ENCODE measurements at places on chromosomes 11 and 22. TPM values are rescaled to one million over a fixed set of nuclear protein-coding genes. Genes with fewer than 3 reads are reported as not detected.

The PTGDR2 gene
- total RNA-seq: under 0.01 TPM

The OR51B2 gene
- total RNA-seq: not detected

The PRG2 gene
- total RNA-seq: not detected

The NPTXR gene
- total RNA-seq: 0.13 TPM

The CLCF1 gene
- total RNA-seq: 2.4 TPM

The CCDC34 gene
- total RNA-seq: 1.8 TPM

The APLP2 gene
- 1,159 TPM for total RNA-seq

The KCNE3 gene
- 0.51 TPM for total RNA-seq

The HBB gene
- not detected for total RNA-seq

The KIF18A gene
- total RNA-seq: 8.7 TPM

The TMPRSS4 gene
- total RNA-seq: not detected

The OR51B5 gene
- total RNA-seq: not detected

The SLN gene
- not detected for total RNA-seq

The OR4A16 gene
- not detected for total RNA-seq

The KCTD14 gene
- total RNA-seq: under 0.01 TPM

The KCNJ1 gene
- total RNA-seq: 0.13 TPM

The SAA1 gene
- not detected for total RNA-seq

The RAG2 gene
- not detected for total RNA-seq

The CCND1 gene
- 302 TPM for total RNA-seq
